ENCODE measurements at places on chromosomes 2 and 18. TPM values are rescaled to one million over a fixed set of nuclear protein-coding genes. Genes with fewer than 3 reads are reported as not detected.

GRCh38 chr18:37521510-37522465 lies 43.8 kb downstream of the CELF4 start:
- no peak for DNase-seq

DNA sequence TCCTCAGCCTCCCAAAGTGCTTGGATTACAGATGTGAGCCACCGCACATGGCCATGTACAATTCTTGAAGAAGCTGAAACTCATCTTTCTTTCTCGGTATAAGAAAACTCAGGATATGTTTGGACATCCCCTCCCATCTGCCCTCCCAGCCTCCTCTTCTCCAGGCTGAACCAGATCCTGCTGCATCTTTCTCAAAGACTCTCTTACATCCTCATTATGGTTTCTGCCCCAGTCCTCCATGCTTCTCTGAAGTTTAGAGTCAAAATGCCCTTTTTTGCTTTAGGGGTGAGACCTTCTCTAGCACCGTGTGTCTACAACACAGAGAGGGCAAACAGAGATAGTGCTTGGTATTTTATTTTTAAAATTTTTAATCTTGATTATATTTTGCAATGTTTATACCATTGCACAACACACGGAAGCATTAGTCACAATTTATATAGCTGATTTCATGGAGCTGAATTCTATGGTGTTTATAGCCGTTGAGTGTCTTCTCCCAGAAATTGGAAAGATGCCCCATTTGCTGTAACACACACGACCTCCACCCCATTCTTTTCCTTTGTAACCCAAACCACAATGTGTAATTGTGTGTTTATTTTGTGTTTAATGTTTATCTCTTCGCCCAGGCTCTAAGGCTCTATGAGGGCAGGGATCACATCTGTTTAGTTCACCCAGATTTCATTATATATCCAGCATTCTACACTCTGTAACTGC lies 206.0 kb upstream of the TNP1 start:
- DNase-seq: no peak

GRCh38 chr2:142873831-142874287 lies 3.6 kb upstream of the KYNU start:
- DNase-seq: no peak

GRCh38 chr2:23204685-23205242 lies 180.2 kb upstream of the KLHL29 start:
- no peak for DNase-seq

GRCh38 chr2:218392459-218392858 lies 7.2 kb upstream of the CTDSP1 start:
- DNase-seq: no peak

DNA sequence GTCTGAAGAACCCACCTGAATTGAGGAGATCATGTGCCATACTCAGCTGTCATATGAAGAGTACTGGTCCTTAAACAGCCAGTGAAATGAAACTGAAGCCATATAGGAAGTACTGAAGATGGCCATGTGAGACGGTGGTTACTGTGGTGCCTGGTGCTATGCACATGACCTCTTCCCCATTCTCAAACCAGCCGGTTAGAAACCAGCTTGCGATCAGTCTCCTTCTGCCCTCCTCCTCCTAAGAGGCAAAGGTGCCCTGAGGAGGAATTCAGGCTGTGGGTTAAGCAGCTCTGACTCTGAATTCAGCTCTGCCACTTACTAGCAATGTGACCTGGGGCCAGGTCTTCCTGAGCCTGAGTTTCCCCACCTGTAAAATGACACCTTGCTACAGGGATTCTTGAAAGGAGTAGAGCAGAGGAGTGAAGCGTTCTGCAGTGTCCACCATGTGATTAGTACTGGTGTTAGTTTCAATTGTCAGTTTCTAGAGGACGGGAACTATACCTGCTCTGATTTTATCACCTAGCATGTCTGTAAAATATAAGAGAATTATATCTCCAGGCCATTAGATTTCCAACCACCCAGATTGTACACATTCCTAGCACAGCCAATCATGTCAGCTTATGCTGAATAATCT lies 5.1 kb downstream of the FECH start:
- DNase-seq: peak; percentile 31

DNA sequence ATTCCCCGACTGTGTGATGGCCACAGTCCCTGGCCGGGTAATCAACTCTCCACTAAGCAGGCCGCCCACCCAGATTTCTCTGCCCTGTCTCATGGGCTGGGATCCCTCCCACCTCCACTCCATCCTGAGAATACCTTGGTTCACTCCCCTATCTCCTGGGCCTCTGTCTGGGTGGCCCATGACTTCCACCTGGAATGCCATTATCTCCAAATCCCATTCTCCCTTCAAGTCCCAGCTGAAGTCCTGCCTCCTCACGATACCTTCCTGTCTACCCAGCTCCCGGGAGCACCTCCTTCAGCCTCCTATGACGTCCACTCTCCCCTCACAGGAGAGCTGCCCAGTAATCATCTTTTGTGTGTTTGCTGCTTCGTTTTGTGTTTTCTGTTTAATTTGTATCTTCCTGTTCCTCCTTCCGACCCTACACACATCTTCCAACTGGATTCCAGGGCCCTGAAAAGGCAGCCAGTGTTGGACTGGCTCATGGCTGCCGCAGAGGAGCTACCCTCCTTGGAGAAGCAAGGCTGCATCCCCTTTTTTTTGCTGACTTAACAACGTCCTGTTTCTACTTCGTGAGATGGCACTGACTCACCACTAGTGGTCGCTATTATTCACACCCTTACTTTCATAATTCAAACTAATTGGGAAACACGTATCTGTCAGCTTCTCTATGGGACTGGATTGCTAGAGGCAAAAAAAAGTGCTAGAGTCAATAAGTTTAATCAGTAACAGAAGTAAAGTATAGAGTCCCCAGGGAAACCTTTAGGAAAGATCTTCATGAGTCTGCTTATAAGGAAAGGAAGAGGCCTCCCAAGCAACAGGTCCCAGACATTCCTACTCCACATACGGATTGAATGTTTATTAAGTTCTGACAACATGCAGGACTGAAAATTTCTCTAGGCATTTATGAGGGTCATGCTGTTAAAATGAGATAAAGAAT lies 171.9 kb upstream of the GATA6 start:
- no peak for DNase-seq

Gene RBM45
- total RNA-seq: 17.8 TPM
